ENCODE measurements at places on chromosomes 11 and 22.

- DNase-seq: no peak
These were observed 2.5 kb downstream of the LARGE2 start for GRCh38 chr11:45924927-45925326.

DNA sequence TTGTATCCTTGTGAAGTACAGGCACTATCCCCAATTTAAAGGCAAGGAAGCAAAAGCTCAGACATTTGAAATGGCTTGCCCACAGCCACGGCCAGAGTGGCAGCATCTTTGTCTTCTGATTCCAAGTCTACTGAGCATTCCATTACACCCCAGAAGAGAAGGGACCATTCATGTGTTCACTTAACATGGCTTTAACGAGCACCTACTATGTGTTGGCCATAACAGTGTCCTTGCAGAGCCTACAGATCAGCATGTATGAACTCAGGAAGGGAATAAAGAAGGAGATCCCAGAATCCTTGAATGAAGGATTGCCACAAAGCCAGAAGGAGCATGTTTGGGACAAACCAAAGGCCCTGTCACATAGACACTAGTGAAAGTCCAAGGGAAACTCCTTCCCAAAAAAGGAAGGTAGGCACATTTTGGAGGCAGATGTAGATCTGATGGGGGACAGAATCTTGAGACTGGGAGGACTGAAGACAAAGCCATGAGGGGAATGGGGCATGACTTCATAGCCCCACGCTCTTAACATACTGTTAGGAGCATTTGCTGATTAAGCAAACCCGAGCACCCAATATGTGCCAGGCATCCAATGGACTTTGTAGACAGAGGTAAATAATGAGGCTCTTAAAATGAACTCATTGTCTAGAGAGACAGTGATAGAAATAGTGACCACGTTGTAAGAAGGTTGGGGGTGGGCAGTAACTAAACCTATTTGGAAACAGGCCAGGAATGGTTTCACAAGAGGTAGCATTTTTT is 54.9 kb downstream of the P4HA3 start:
- DNase-seq: no peak

- DNase-seq: no peak
These were observed 5.5 kb downstream of the KRTAP5-2 start for GRCh38 chr11:1592628-1593027.

GRCh38 chr11:100759856-100760255 is 72.8 kb downstream of the ARHGAP42 start:
- no peak for DNase-seq

DNA sequence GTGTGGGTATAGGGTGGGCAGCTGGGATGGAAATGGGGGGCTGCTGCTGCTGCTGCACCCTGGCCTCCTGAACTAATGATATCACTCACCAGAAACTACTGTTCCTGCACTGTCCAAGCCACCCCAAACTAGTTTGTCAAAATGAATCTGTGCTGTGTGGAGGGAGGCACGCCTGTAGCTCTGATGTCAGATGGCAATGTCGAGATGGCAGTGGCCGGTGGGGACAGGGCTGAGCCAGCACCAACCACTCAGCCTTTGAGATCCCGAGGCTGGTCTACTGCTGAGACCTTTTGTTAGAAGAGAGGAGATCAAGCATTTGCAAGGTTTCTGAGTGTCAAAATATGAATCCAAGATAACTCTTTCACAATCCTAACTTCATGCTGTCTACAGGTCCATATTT is 1.3 kb downstream of the RAG1 start:
- no peak for DNase-seq

GRCh38 chr22:28174509-28174908 is 255.5 kb upstream of the PITPNB start:
- DNase-seq: no peak

DNA sequence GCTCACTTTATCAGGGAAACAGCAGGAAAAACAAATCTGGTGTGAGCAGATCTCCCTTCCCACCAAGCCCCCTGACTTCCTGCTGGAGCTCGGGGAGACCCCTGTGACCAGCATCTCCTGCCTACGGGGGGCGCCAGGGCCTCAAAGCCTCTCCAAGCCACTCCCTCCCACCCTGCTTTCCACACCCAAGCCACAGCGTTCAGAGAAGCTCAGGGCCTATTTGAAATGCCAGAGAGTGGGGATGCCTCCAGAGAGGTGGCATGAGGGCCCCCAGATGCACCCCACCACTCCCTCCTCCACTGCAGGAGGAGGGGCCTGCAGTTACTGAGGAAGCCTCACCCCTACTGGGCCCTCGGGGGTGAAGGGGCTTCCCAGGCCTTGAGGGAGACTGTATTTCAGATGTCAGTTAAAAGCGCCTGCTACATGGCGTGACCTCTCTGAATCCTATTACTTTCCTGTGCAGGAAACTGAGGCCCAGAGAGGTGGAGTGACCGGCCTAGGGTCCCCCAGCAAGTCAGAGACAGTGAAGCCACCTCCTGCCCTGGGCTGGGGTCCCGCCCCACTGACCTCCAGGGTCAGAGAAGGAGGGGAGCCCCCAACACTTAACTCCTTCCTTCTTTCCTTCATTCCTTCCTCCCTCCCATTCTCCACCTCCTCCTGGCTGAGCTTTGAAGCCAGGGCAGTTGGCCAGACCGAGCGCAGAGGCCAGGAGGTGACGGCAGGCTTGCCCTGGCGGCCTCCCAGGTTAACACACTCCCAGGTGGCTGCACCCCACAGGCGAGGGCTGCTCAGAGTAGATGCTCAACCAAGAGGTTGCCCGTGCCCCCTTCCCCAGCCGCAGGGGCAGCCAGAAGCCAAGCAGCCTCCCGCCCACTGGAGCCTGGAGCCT is 6.0 kb upstream of the CDKN1C start:
- peak; percentile 17 for DNase-seq

Data from astrocyte of the spinal cord (primary cell).